Pancreas (tissue), 10 donors: ENCODE measurements at places on chromosomes 1 and 21.
A peak's percentile ranks its signal among the peaks of the same experiment; 100 is the strongest.

DNA sequence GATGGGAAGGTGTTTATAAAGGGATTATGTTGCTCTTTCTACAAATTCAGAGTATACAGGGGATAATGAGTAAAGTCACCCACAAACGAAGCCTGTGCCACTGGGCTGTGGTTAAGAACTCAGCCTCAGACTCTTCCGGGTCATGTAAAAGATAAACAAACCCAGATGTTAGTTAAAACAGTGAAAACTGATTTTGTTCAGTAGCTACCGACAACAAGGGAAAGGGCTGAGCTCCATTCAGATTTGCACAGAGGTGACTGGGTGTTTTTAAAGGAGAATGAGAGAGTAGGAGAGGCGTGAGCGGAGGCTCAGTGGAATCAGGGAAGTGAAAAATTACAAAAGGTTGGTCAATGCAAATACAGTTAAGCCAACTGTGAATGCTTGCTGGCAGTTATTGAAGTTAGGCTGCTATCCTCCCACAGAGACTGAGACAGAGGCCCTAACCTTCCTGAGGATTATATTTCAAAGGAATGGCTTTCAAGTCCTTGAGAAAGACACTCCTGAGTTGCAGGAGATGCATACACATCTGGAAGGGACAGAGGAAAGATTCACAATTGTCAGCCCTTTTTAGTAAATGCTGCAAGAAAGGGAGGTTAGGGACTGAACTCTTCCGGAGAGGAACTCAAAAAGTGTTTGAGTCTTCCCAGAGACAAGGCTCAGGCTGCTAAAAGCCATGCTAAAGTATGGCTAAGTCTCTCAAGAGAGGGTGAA, 29.9 kb upstream of the SAMD13 start:
- no peak for DNase-seq
- no peaks in the 10 kb centered on the region for H3K36me3 ChIP-seq
- no peaks in the 10 kb centered on the region for H3K27me3 ChIP-seq

DNA sequence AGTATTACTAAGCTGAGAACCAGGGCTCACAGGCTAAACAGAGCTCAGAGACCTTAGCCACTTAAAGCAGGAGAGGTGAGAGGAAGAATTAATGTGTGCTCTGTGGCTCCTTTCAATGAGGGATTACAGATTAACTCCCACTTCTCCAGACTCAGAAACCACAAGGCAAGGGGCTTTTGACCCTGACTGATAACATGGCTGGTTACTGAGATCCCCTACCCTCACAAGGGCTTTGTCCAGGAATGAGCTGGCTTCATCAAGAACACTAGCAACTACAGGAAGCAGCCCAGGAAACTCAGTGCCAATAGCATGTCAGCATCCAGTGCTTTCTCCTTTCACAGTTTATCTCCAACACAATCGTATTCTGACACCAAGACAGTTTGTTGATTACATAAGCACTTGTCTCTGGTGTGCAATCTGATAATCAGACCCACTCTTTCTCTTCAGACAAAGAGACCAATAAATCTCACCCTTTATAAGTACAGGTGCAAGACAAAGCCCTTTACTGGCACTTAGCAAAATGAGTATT, 38.8 kb downstream of the ERI3 start:
- no peaks in the 10 kb centered on the region for H3K36me3 ChIP-seq
- H3K27ac ChIP-seq: no peak overlapping the region
- H3K27me3 ChIP-seq: no peaks in the 10 kb centered on the region
- no peak overlapping the region for H3K4me3 ChIP-seq
- no peak for DNase-seq
- peaks cover 6% of the 10 kb centered on the region for H3K4me1 ChIP-seq

- no peaks in the 10 kb centered on the region for H3K36me3 ChIP-seq
- no peak overlapping the region for H3K27ac ChIP-seq
- peaks cover 14% of the 10 kb centered on the region for H3K4me1 ChIP-seq
- peak overlapping the region; percentile 70 for H3K4me3 ChIP-seq
- no peak for DNase-seq
These were observed 3.5 kb downstream of the GAS5 start for GRCh38 chr1:173864179-173864867.

DNA sequence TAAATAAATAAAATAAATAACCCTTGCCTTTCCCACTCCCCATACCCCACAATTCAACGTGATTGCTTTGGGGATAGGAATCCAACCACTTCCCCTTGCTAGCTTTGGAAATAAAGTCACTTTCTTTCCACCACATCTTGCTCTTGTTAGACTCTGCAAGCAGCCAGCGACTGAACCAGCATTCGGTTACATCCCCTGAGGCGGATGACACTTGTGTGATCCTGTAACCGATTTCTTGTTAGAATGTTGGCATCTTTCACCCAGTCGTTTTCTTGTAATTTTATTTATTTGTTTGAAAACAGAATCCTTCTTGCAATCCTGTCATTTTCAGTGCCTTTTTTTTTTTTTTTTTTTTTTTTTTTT, 1.6 kb upstream of the IFNGR2 start:
- no peaks in the 10 kb centered on the region for H3K36me3 ChIP-seq
- no peak overlapping the region for H3K4me3 ChIP-seq
- no peak for DNase-seq

- DNase-seq: no peak
- H3K4me1 ChIP-seq: peaks cover 17% of the 10 kb centered on the region
- H3K27me3 ChIP-seq: no peaks in the 10 kb centered on the region
- H3K36me3 ChIP-seq: no peaks in the 10 kb centered on the region
- H3K27ac ChIP-seq: peak overlapping the region; percentile 66
These were observed 503 bp upstream of the PIGM start for GRCh38 chr1:160032165-160032820.

DNA sequence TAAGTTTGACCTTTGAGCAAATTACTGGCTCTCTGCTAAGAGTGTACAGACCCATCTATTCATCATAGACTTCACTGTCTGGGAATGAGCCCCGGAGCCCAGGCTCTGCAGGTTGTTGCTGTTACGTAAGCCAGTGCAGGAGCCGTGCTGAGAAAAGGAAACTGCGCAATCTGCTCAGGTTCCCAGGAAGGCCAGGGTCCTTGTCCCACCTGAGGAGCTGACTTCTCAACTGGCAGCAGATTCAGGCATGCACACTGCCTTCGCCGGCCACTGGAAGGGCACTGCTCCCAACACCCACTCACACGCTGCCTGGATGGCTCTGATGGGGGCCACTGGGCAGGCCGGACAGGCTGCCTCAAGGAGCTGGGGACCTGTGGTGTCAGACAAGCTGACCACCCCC, 19.5 kb downstream of the RCAN1 start:
- H3K4me3 ChIP-seq: no peak overlapping the region
- peak overlapping the region; percentile 67 for H3K27ac ChIP-seq
- no peaks in the 10 kb centered on the region for H3K36me3 ChIP-seq
- DNase-seq: peak; percentile 51
- no peaks in the 10 kb centered on the region for H3K27me3 ChIP-seq
